ENCODE measurements at places on chromosomes 4 and X. TPM values are rescaled to one million over a fixed set of nuclear protein-coding genes. Genes with fewer than 3 reads are reported as not detected.
A peak's percentile ranks its signal among the peaks of the same experiment; 100 is the strongest.

NPNT gene
- not detected for total RNA-seq

USP38 gene
- 25.3 TPM for total RNA-seq

DNA sequence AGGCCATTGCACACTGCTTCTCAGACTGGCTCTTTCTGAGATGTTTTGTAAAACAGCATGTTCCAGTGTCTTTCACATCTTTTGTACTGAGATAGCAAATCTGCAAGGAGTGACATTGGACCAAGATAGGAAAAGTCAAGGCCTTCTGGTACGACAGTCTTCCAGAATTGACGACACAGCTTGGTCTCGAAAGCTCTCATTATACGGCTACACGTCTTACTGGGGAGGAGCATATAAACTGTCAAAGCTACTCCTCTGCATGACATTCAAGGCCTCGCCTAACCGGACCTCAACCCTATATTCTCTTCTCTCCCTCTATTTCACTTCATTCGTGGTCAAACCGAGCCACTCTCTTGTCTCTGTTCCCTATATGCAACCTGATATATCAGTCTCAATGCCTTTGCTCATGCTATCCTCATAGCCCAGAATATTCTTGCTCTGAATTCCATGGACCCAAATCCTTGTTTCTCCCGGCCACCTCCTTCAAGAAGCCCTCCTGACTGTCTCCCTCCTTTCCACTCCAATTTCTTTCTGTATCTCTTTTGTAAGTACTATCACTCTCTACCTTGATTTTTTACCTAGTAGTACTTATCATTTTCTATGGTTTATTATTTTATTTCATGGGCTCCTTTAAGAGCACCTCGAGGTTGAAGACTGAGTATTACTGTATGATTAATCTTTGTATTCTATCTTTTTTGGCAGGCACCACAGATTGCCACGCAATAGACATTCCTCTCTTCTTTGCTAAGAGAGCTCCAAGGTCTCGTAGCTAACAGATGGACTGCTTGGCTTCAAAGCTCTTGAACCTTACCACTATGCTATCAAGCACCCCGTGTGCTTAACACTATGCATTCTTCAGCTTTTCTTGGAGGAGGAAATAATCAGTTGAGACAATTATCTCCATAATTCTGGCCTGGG lies 35.1 kb downstream of the RBM47 start:
- DNase-seq = no peak

CCNB3 gene
- under 0.01 TPM for total RNA-seq

GRCh38 chr4:181507180-181507835 lies 735.9 kb upstream of the TENM3 start:
- DNase-seq = no peak

GRCh38 chr4:114277690-114278089 lies 298.2 kb upstream of the ARSJ start:
- DNase-seq = no peak

DNA sequence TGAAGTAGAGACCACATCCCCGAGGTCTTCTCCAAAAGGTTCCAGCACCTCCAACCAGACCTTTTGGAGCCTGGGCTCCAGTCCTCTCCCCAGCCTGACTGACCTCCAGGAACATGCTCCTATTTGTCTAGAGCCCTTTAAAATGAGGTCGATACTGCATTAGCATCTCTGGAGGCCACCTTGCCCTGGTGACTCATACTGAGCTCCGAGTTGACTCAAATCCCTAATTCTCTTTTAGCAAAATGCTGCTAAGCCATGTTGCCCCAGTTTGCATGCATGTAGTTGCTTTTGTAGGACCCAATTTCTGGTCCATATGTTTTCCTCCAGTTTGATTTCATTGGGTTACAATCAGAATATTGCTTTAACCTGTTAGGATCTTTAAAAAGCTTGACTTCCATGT lies 43.5 kb upstream of the CITED1 start:
- DNase-seq = no peak

DNA sequence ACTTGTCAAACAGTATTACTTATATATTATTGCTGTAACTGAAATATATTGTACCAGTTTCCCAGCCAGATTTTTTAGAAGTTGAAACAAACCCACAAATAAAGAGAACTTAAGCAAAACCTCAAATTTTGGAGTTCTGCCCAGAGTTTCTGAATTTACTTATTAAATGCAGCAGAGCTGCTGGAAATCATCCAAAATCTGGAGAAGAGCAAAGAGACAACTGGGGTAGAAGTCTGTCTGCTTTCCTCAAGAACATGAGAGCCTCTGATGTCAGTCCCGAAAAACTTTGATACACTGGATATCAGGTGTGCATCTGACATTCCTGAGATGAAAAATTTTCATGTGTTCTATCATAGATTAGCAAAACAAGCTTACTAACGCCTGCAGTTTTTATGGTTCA lies 325.9 kb downstream of the NR3C2 start:
- no peak for DNase-seq

- DNase-seq = peak; percentile 48
Observed at GRCh38 chrX:47217121-47217851, 1.2 kb upstream of the CDK16 start.

DNA sequence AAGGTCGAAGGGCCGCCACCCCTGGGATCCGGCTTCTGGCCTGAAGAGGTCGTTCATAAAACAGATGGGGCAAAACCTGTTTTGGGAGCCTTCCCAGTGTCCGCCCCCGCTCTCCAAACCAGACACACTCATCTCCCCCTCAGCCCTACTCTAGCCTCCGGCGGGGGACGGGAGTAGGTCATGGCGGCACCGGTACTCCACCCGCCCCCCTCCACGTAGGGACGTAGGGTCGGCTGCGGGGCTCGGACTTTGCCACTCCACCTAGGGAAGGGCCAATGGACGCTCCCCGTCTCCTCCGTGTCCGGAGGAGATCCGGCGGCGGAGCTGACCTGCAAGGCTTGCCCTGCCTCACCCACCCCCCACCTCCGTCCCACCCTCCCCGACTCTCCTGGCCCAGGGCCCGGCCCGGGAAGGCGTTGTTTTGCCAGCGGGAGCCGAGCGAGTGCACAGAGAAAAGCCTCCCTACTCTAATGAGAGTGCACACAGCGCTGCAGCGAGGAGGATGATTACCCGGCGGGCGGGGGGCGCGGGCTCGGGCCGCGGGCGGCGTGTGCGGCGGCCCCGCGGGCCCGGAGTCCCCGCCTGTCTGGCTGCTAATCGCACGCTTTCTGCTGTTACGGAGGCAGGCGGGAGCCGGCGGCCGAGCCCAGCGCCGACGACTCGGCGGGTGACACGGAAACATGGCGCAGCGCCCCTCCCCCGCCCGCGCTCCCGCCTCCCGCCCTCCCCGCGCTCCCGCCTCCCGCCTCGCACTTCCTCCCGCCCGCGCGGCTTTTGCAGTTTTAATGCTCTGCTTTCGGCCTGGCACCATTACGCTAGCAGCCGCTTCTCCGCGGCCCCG lies 8.3 kb upstream of the BCOR start:
- no peak for DNase-seq

DNA sequence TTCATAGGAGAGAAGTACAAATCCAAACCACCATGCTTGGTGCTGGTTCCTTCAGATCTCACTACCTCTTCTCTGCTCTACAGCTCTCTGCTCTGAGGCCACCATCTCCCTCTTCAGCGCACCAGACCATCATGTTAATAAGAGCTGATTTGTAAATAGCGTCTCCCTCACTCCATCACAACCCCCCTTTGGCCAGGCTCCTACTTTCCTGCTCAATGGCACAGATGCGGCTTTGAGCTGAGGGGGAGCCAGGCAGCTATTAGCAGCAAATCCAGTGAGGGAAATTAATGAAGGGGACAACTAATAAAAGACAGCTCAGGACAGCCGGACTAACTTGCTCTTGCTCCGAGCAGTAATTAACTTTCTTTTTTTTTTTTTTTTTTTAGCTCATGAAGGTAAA lies 13.1 kb downstream of the NEUROG2 start:
- DNase-seq = no peak

- DNase-seq = peak; percentile 28
Observed at GRCh38 chr4:71026086-71026485, 32.6 kb downstream of the DCK start.

ATP8A1 gene
- 26.9 TPM for total RNA-seq

FAM9C gene
- total RNA-seq = not detected

CLDN2 gene
- total RNA-seq = not detected
